Osteocyte (in vitro differentiated cells): ENCODE measurements at places on chromosomes 12 and 14. TPM values are rescaled to one million over a fixed set of nuclear protein-coding genes. Genes with fewer than 3 reads are reported as not detected.

DNA sequence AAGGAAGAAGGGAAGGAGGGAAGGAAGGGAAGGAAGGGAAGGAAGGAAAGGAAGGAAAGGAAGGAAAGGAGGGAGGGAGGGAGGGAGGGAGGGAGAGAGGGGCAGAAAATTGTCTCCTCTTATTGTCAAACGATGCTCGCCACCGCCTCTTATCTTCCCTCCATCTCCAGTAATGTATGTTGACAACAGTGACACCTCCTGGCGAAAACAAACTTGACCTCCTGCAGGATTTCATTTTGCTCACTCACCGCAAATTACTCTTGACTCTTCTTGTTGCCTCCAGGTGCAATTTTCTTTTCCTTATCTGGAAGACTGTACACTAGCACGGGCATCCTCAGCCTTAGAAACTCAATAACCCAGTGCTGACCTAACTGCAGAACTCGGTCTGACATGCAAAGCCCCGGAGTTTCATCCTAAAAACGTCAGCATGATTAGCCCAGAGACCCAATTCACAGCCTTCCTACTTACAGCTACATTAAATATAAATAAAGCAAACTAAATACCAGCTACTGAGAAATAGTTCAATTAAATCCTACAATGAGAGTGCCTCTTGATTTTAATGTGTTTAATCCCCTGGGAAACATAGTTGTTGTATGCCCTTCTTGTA is 512.4 kb upstream of the TMPO start:
- no peak for DNase-seq

GRCh38 chr12:85277900-85278597 is 2.0 kb upstream of the ALX1 start:
- no peak for DNase-seq

Gene DBX2
- total RNA-seq, result not detected in 2 replicates

DNA sequence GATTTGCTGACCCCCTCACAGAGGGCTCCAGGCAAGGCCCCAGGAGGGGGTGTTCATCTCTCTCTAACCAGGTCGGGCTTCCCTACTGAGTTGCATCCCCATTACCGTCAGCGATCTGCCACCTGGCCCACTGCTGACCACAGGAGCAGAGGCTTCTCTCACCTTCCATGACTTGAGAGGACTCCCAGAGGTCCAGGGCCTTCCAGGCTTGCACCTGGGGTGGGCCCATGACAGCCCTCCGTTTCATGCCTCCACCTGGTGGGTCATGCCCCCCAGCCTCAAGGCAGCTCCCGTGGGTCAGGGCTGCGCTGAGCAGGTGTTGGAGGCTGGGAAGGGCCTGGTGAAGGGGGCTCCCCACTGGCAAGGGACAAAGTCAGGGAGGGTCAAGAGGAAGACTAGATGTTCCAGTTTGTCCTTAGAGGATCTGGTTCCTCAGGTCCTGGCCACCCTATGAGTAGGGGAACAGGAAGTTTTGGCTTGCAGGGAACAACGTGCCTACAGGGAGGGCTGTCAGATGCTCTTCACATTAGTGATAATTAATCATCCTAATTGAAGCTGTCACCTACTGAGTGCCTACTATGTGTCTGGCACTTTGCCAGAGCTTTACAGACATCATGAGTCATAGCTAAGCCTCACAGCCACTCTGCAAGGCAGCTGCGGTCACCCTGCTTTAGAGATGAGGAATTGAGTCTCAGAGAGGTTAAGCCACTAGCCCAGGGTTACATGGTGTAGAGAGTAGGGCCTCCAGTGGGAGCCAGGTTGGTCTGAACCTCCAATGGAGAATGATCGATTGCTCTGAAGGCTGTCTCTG is 13.8 kb downstream of the NFKBIA start:
- DNase-seq, result no peak

DNA sequence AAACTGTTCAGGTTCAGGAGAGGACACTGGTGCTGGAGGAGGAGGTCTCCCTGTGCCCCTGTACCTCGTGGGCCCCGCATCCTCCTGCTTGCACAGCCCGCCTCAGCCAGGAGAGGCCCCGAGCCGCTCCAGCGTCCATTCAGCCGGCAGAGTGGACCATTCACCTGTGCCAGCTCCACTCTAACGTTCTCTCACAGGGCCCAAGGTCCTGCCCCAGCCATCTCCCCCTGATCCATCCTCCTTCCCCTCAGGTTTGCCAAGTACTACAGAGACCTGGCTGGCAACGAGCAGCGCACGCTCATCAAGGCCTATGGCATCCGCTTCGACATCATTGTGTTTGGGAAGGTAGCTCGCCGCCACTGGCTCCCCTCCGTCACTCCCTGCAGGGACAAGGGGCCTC is 22.2 kb downstream of the P2RX4 start:
- no peak for DNase-seq

Gene PNP
- 16.0 and 17.0 TPM in 2 replicates for total RNA-seq
